ENCODE measurements at places on chromosomes 5 and 9. TPM values are rescaled to one million over a fixed set of nuclear protein-coding genes. Genes with fewer than 3 reads are reported as not detected.

The FOXE1 gene
- polyA plus RNA-seq = 0.09 TPM

The TMEM171 gene
- polyA plus RNA-seq = 9.6 TPM

The DBH gene
- not detected for polyA plus RNA-seq

The HAVCR1 gene
- not detected for polyA plus RNA-seq

The GLRA1 gene
- polyA plus RNA-seq = not detected

The TAF11L5 gene
- not detected for polyA plus RNA-seq

The ADAMTS16 gene
- polyA plus RNA-seq = not detected

Data from foreskin keratinocyte (primary cell).